ENCODE measurements at places on chromosomes 3 and 15.

DNA sequence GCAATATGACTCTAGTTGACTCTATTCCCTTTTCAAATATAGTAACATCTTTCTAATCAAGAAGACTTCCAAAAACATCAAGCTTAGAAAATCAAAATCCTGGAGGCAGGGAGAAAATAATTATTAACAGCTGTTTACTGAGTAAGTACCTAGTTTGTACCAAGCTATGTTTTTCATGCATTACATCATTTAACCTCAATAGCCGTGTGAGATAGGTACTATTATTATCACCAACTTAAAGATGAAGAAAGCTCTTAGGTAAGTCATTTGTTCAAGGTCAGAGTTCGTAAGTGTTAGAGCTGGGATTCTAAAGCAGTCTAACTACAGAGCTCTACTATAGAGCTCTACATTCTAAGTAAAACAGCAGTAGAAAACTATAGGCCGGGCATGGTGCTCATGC is 41.6 kb downstream of the GSK3B start:
- no peak for DNase-seq

- no peak for DNase-seq
These were observed 26.8 kb upstream of the SEMA4B start for GRCh38 chr15:90174140-90174875.

- no peak for DNase-seq
These were observed 44.2 kb downstream of the DNAJC13 start for GRCh38 chr3:132461544-132461943.

DNA sequence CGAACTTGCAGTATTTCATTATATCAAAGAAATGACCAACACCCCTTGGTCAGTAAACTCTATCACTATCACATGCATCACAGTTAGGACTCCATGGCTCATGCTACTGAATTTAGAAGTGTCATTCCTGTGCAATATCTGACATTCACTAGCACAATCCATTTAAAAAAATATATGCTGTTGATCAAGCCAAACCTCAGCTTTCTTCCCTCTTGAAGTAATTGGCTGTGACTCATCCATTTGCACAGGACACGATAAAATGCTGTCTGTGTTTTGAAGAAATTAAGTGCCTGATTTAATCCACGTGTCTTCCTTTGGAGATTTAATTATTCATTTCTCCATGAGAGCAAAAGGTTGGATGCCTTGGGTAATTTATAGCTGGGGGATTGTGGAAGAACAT is 38.9 kb downstream of the CPNE4 start:
- no peak for DNase-seq

DNA sequence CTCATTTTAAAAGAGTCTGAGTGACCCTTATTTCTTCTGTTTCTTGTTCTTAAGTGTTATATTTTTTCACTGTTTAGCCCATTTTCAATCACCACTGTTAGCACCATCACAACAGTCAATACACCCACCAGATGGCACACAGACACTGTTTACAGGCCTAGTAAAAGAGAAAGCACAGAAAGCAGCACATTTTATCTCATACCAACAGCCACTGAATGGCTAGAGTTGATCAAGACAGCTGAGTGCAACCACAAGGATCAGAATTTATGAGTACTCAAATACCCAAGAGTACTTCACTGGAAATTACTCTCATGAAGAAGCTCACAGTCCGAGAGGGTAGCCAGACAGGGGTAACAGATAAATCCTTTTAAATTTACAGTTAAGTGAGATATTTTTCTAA is 127.0 kb downstream of the TFDP2 start:
- no peak for DNase-seq

- peak; percentile 63 for DNase-seq
These were observed 123.6 kb upstream of the PFN2 start for GRCh38 chr3:150094150-150094933.

DNA sequence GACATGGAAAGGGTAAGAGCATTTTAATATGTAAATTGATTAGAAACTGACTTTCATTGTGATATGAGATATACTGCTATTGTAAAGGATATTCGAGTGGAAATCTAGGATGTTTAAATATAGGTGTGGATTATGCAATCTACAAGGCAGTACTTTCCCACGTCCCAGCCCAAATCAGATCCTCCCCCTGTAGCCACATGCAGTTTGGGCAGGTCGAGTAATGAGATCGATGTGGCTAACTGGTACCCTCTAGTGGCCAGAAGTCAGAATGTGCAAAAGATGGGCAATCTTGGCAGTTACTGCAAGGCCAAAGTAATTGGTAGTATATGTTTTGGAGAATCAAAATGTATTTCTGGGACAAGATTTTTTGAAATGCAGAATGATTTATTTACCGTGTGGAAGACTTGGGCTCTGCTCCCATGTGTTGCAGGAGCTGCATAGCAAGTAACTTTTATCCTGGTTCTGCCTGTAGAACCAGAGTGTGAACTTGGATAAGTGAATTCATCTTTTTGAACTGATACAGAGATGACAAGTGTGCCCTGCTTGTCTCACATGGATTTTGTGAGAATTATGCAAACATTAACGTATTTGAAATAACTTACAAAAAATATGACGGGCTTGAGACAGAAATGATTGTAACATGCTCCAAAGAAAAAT is 94.5 kb upstream of the ADAMTSL3 start:
- peak; percentile 69 for DNase-seq

DNA sequence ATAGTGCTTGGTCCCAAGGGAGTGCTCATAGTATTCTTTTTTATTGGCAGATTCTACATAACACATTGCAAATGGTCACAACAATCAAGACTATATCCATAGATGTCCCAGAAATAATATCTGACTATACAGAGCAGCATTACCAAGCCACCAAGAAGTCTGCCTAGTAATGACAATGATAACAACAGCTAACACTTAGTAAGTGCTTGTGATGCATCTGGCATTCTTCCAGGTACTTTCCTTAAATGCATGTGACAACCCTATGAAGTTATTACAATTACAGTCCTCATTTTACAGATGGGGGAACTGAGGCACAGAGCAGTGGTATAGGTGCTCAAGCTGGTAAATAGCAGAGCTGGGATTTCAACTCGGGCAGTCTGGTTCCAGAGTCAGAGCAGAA is 49.6 kb upstream of the ICE2 start:
- DNase-seq = peak; percentile 28

GRCh38 chr3:195247086-195247862 is 23.7 kb downstream of the XXYLT1 start:
- DNase-seq = no peak

- DNase-seq = no peak
These were observed 136.1 kb upstream of the RBMS3 start for GRCh38 chr3:29144807-29145206.

- DNase-seq = peak; percentile 64
These were observed 799 bp downstream of the SERF2 start for GRCh38 chr15:43792761-43793476.

DNA sequence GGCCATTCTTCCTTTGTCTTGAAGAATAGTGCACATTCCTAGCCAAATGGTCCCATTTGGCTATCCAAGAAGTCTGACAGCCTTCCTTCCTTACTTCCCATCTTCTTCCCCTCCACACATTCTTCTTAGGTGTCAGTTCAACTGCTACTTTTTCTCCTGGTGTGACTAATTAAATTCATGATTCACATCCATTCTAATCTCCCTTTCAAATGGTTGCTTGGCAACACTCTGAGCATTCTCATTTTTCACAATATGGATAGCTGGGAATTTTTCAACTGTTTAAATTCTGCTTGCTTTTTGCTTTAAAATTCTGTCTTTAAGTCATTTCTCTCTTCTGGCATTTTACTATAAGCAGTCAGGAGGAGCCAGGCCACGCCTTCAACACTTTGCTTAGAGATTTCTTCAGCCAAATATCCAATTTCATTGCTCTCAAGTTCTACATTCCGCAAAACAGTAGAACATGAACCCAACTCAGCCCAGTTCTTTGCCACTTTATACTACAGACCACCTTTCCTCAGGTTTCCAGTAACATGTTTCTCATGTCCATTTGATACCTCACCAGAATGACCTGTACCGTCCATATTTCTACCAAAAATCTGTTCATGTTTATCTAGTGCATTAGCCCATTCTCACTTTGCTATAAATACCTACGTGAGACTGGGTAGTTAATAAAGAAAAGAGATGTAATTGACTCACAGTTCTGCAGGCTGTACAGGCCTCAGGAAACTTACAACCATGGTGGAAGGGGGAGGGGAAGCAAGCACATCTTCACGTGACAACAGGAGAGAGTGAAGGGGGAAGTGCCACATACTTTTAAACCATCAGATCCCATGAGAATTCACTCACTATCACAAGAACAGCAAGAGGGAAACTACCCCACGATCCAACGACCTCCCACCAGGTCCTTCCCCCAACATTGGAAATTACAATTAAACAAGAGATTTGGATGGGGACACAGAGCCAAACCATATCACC is 31.9 kb upstream of the MCF2L2 start:
- peak; percentile 69 for DNase-seq

- DNase-seq = no peak
These were observed 169.4 kb downstream of the SHQ1 start for GRCh38 chr3:72678867-72679266.

DNA sequence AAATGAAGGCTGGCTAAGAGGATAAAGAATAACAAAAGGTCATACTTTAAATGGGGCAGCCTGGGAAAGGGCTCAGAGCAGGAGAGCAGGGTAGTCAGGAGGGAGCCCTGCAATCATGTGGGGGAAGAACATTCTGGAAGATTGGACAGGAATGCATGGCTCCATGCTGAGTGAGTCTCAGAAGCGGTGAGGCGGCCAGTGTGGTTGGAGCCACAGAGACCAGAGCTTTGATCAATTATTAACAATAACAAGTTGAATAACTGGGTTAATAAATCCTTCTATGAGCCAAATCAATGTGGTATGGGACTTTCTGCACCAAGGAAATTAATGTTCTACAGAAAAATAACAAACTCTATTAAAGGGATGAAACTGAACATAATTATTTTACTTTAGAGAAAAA is 57.9 kb upstream of the DCUN1D1 start:
- no peak for DNase-seq

GRCh38 chr3:106880206-106880605 is 497.0 kb upstream of the CCDC54 start:
- no peak for DNase-seq

DNA sequence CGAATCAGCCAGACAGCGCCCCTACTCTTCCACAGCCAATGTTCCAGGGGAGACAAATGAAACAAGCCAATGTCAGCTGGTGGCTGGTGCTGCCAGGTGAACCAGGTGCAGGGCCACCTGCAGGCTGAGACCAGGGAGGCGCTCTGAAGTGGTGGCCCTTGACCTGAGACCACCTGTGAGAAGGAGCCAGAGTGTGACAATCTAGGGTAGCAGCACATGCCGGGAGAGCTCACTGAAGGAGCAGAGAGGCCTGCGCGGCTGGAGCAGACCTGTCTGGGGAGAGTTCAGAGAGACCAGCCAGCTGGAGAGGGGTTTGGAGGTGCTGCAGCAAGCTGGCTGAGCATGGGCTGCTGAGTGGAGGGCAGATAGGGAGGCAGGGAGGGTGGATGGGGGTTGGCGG is 693 bp upstream of the STAB1 start:
- no peak for DNase-seq

DNA sequence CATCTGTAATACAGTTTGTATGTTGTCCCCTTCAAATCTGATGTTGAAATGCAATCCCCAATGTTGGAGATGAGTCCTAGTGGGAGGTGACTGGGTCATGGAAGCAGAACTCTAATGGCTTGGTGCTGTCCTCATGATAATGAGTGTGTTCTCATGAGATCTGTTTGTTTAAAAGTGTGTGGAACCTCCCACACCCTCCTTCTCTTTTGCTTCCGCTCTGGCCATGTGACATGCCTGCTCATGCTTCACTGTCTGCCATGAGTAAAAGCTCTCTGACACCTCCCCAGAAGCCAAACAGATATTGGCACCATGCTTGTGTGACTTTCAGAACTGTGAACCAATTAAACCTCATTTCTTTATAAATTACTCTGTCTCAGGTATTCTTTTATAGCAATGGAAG is 794.0 kb upstream of the CFAP20DC start:
- no peak for DNase-seq

- DNase-seq = no peak
These were observed 50.7 kb downstream of the LRCH3 start for GRCh38 chr3:197841789-197842188.

- DNase-seq = no peak
These were observed 71.9 kb downstream of the FBXL22 start for GRCh38 chr15:63669074-63669473.

- DNase-seq = no peak
These were observed 82.2 kb downstream of the CPN2 start for GRCh38 chr3:194268654-194269512.

GRCh38 chr3:137769322-137770065 is 5.4 kb downstream of the SOX14 start:
- no peak for DNase-seq
